ENCODE measurements at places on chromosomes 3 and 15. TPM values are rescaled to one million over a fixed set of nuclear protein-coding genes. Genes with fewer than 3 reads are reported as not detected.

GRCh38 chr15:87523516-87523915 lies 733.0 kb downstream of the NTRK3 start:
- no peak for DNase-seq

- DNase-seq: no peak
Observed at GRCh38 chr3:127682561-127682960, 9.8 kb downstream of the ABTB1 start.

GRCh38 chr3:66270701-66271100 lies 49.9 kb downstream of the SLC25A26 start:
- no peak for DNase-seq

DNA sequence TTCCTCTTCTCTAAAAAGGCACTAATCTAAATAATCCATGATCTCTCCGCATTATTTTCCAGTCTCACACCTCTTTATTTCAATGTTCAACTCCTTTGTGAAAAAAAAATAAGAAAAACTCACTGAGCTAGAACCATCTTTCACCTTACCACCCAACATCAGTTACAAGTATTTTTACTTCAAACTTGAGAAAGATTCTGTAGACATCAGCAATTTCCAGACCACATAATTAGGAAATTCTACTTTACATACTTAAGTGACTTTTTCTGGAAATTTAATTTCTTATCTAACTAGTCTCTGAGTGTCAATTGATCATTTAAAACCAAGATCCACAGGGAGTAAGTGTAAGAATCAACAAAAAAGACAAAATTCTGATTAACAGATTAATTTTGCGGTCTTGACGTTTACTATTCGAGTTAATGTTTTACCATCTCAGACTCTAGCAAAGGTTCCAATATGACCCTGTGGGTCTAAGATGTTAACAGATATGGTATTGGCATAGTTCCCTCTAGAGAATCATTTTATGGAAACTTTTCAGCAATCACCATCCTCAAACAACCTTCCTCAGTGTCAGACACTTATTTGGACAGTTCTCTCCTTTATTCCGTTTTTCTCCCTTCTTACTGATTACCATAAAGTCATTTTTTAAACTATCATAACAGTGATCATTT lies 5.1 kb downstream of the ATP13A3 start:
- no peak for DNase-seq

- no peak for DNase-seq
Observed at GRCh38 chr3:11074011-11074410, 80.3 kb upstream of the HRH1 start.

GRCh38 chr3:58572013-58572633 lies 5.1 kb downstream of the FAM107A start:
- no peak for DNase-seq

GRCh38 chr15:33119273-33119672 lies 75.2 kb downstream of the FMN1 start:
- no peak for DNase-seq

Gene PEX11A
- total RNA-seq: 4.9 TPM

- no peak for DNase-seq
Observed at GRCh38 chr3:165347526-165347925, 151.3 kb upstream of the SLITRK3 start.

Gene PLA2G4B
- total RNA-seq: 13.1 TPM

All from progenitor cell of endocrine pancreas (in vitro differentiated cells).